ENCODE measurements at places on chromosomes 2 and 18. TPM values are rescaled to one million over a fixed set of nuclear protein-coding genes. Genes with fewer than 3 reads are reported as not detected.

DNA sequence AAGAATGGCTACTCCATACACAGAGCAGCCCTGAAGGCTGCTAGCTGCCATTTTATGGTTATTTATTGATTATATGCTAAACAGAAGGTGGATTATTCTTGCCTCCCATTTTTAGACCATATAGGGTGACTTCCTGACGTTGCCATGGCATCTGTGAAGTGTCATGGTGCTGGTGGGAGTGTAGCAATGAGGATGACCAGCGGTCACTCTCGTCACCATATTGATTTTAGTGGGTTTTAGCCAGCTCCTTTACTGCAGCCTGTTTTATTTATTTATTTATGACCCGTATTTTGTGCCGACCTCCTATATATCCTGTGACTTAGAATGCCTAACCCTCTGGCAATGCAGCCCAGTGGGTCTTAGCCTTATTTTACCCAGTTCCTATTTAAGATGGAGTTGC, 553.9 kb downstream of the TNS1 start:
- H3K27me3 ChIP-seq = no peaks in the 10 kb centered on the region
- H3K27ac ChIP-seq = no peak overlapping the region
- no peak overlapping the region for H3K4me3 ChIP-seq
- no peak for DNase-seq

KHK gene
- total RNA-seq = 11.0 TPM

DNA sequence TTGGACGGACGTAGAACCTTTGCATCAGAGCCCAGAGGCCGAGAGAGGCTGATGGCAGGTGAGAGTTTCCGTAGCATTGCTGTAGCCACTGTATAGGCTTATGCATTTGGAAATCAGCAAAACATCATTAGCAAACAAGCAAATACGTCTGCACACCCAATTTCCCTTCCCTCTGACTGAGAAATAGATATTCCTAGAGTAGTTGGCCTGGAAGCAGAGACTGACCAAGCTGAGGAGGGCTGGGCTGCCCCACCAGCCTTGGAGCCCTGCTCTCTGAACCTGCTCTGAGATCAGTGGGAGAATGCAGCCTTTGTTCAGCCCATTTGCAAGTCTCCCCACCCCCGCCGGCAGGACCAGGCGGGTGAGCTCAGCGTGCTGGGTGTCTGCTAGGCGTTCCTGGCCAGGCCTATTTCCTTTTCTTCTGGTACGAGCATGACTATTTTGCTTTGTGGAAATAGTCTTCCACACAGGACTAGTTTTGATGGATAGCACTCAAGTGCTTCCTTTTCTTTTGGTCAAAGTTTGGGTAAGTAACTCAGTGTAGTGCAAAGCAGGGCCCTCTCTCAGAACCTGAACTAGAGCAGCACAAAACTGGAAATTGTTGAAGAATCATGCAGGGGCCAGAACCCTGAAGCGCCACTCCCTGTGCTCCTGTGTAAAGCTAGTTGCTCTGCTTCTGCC, 21.9 kb upstream of the RNF149 start:
- no peaks in the 10 kb centered on the region for H3K36me3 ChIP-seq
- DNase-seq = no peak
- H3K4me1 ChIP-seq = peaks cover 39% of the 10 kb centered on the region
- H3K4me3 ChIP-seq = no peak overlapping the region

SCYGR4 gene
- not detected for total RNA-seq

DNA sequence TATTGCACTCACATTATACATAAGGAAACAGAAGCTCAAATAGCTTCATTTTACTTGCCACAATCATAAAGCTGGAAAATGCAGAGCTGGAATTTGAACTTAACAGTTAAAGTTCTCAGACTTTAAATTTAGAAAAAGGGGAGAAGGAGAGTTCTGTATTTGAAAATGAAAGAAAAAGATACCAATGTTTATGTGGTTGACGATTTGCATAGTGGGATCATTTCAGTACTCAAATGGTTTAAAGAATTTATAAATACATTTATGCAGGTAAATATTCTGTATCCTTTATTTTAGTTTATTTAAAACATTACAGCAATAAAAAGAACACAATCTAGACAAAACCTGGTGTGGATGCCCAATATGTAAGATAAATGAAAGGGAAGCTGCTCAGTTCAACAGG, 25.5 kb upstream of the STAT4 start:
- no peak overlapping the region for H3K27ac ChIP-seq
- peaks cover 53% of the 10 kb centered on the region for H3K4me1 ChIP-seq
- no peaks in the 10 kb centered on the region for H3K27me3 ChIP-seq
- no peak overlapping the region for H3K4me3 ChIP-seq
- no peaks in the 10 kb centered on the region for H3K36me3 ChIP-seq

GRCh38 chr2:71826826-71827523, 320.7 kb downstream of the CYP26B1 start:
- H3K27me3 ChIP-seq = 0 out of 2 replicates have a peak, but pooled peaks cover 3% of the 10 kb centered on the region
- no peaks in the 10 kb centered on the region for H3K36me3 ChIP-seq
- H3K4me1 ChIP-seq = peaks cover 21% of the 10 kb centered on the region
- DNase-seq = no peak

GRCh38 chr2:212076456-212076855, 462.1 kb downstream of the ERBB4 start:
- no peaks in the 10 kb centered on the region for H3K27me3 ChIP-seq
- DNase-seq = no peak
- no peak overlapping the region for H3K4me3 ChIP-seq
- no peaks in the 10 kb centered on the region for H3K4me1 ChIP-seq

DNA sequence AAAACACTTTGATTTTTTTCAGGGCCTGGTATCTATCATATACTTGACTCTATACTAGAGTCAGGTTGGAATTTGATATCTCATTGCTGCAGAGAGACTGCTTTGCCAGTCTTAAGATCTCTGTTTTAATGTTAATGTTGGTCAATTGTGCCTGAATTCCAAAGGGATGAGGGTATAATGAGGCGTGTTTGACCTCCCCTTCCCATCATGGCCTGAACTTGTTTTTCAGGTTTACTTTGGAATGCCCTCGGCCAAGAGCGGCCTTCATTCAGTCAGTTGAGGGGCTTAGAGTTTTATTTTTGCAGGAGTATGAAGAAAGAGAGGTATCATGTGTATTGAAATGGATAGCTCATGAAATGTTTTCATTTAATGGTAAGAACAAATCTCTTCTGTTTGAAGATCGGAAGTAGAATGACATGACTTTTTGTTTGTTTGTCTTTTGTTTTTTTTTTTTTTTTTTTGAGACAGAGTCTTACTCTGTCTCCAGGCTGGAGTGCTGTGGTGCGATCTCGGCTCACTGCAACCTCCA, 119.0 kb downstream of the KIAA1328 start:
- no peak overlapping the region for H3K4me3 ChIP-seq
- H3K27ac ChIP-seq = no peak overlapping the region
- no peaks in the 10 kb centered on the region for H3K27me3 ChIP-seq
- peaks cover 6% of the 10 kb centered on the region for H3K4me1 ChIP-seq
- H3K36me3 ChIP-seq = no peaks in the 10 kb centered on the region

SFXN5 gene
- total RNA-seq = 30.7 TPM

SERPINB11 gene
- total RNA-seq = not detected

- H3K4me3 ChIP-seq = no peak overlapping the region
- 0 out of 2 replicates have a peak, but pooled peaks cover 7% of the 10 kb centered on the region for H3K4me1 ChIP-seq
- no peaks in the 10 kb centered on the region for H3K36me3 ChIP-seq
- no peak for DNase-seq
- H3K27me3 ChIP-seq = no peaks in the 10 kb centered on the region
- no peak overlapping the region for H3K27ac ChIP-seq
Measured at GRCh38 chr2:215952860-215953637, 60.3 kb downstream of the MREG start.

MYOM1 gene
- total RNA-seq = 0.07 TPM

GRCh38 chr18:54187372-54187771, 37.1 kb downstream of the MBD2 start:
- no peaks in the 10 kb centered on the region for H3K27me3 ChIP-seq
- H3K27ac ChIP-seq = no peak overlapping the region
- H3K4me1 ChIP-seq = peaks cover 1% of the 10 kb centered on the region
- DNase-seq = no peak
- no peak overlapping the region for H3K4me3 ChIP-seq
- peaks cover 16% of the 10 kb centered on the region for H3K36me3 ChIP-seq

GRCh38 chr2:64727013-64727767, 73.5 kb upstream of the SERTAD2 start:
- DNase-seq = no peak
- H3K4me1 ChIP-seq = peaks cover 6% of the 10 kb centered on the region

DNA sequence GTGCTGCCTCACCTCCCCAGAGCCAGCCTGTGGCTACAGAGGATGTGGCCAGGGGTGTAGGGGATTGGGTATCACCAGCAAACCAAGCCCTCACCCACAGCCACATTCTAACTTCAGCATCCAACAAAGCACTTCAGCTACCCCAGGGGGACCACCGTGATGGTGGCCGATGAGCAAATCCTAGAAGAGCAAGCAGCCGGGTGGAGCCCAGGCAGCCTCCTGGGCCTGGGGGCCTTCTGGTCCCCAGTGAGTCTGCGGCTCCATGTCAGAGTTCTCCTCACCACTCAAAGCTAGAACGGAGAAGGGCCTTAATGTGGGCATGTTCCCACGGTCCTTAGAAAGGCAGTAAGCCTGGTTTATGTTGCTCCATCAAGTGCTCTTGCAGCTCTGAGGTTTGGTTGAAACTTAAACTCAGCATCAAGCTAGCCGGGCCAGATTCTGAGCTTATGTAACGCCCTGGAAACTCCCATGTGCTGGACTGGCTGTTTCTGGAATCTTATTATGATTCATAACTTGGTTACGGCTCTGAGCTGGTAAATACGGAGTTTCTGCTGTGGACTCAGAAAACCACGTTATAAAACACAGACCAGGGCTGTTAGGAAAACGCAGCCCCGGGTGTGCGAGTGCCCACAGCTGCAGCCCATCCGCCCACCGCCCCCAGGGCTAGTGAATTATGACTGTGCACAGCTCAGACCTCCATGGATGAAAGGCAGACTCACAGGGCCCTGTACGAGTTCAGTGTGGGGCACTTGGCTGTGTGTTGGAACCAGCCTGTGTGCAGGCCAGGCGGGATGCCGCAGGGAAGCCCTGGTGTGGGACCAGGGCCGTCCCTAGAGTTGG, 99.8 kb downstream of the SEPTIN10 start:
- no peaks in the 10 kb centered on the region for H3K36me3 ChIP-seq
- H3K27ac ChIP-seq = peak overlapping the region; percentile 7
- H3K27me3 ChIP-seq = no peaks in the 10 kb centered on the region
- no peak overlapping the region for H3K4me3 ChIP-seq

CPS1 gene
- total RNA-seq = 17.9 TPM

KCNG3 gene
- total RNA-seq = 2.4 TPM

TPO gene
- total RNA-seq = not detected

DNA sequence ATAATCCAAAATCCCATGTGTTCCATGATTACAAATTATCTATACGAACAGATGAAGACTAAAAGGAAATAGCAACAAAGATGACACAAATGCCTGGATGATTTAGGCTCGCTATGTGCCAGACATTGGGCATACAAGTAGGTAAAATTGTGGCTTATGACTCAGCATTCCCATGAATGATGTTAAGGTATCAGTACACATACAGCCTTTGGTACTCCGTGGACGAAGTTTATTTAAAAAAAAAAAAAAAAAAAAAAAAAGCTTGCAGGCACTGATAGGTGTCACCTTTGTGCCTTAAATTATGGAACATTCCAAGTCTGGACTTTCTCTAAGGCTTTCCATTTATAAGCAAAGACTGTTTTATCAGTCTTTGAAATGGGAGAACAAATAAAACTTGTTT, 2.7 kb downstream of the CHAC2 start:
- H3K4me1 ChIP-seq = peaks cover 28% of the 10 kb centered on the region
- peak; percentile 72 for DNase-seq
- no peaks in the 10 kb centered on the region for H3K27me3 ChIP-seq
- 0 out of 2 replicates have a peak, but pooled peaks cover 11% of the 10 kb centered on the region for H3K36me3 ChIP-seq

GRCh38 chr2:15671409-15671808, 79.7 kb downstream of the DDX1 start:
- no peak for DNase-seq
- no peak overlapping the region for H3K27ac ChIP-seq
- no peak overlapping the region for H3K4me3 ChIP-seq
- H3K27me3 ChIP-seq = peaks cover 72% of the 10 kb centered on the region

DNA sequence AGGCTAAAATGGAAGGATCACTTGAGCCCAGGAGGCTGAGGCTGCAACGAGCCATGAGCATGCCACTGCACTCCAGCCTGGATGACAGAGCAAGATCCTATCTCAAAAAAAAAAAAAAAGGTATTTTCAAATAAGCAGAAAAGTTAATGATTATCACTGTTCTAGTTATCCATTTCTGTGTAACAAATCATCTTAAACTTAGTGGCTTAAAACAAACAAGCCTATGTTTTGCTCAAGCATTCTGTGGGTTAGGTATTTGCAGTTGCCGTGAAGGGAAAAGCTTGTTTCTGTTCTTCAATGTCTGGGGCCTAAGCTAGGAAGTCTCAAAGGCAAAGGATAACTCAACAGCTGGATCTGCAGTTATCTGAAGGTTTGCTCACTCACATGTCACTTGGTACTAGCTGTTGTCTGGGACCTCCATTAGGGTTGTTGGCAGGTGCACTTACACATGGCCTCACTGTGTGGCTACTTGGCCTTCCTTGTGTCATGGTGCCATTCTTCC, 14.1 kb downstream of the MFF start:
- DNase-seq = no peak
- no peaks in the 10 kb centered on the region for H3K27me3 ChIP-seq
- no peaks in the 10 kb centered on the region for H3K4me1 ChIP-seq
- no peak overlapping the region for H3K4me3 ChIP-seq
- no peak overlapping the region for H3K27ac ChIP-seq
- peaks cover 11% of the 10 kb centered on the region for H3K36me3 ChIP-seq

GRCh38 chr18:40179729-40180461, 1775.1 kb upstream of the PIK3C3 start:
- no peaks in the 10 kb centered on the region for H3K36me3 ChIP-seq
- H3K4me3 ChIP-seq = no peak overlapping the region
- DNase-seq = no peak
- H3K27me3 ChIP-seq = no peaks in the 10 kb centered on the region
- no peaks in the 10 kb centered on the region for H3K4me1 ChIP-seq

CYP1B1 gene
- total RNA-seq = 37.2 TPM
